ENCODE measurements at places on chromosomes 3 and 15. TPM values are rescaled to one million over a fixed set of nuclear protein-coding genes. Genes with fewer than 3 reads are reported as not detected.

The GREM1 gene
- total RNA-seq = 2.2 TPM

The CHRNA5 gene
- total RNA-seq = 0.35 TPM

The CEP70 gene
- 23.8 TPM for total RNA-seq

The BCL2A1 gene
- 0.58 TPM for total RNA-seq

GRCh38 chr3:142237891-142238290 is 12.5 kb upstream of the GK5 start:
- no peak for DNase-seq

- DNase-seq = no peak
Measured at GRCh38 chr3:110504401-110504800, 567.2 kb upstream of the NECTIN3 start.

DNA sequence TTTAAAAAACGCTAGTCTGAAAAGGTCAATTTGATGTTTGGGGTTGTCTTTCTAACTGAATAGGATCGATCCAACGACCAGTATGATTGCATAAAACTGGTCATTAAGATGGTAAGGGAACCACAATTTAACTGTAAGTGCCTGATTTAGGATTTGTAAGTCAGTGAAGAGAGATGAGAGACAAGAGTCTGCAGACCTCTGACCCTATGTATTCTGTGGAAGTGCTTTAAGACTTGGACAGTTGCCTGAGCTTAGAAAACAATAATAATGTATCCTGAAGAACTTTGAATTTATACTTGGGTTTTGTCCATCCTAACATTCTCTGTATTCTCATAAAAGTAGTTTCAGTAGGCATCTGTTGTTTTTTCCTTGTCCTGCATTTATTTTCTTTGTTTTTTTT is 221.4 kb upstream of the SUCLG2 start:
- DNase-seq = no peak

- DNase-seq = no peak
Measured at GRCh38 chr3:151345859-151346258, 16.5 kb upstream of the P2RY13 start.

DNA sequence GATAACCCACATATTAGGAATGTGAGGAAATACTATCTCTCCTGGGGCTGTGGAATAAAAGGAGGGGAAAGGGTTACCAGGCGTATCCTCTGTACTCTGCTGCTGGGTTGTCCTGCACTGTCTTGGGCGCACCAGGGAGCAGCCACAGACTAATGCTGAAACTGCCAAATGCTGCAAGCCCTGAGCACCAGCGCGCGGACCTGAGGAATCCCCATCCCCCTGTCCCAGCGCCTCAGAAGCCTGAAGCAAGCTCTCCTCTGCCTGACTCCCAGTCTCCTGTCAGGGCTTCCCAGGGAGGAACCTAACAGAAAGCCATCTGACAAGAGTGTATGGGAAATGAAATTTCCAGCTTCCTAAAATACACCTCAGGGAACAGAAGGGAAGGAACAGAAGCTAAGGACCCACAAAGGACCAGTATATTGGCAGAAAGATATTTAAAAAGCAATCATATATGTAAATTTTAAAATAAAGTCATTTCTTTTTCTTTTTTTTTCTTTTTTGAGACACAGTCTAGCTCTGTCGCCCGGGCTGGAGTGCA is 158.3 kb upstream of the C2CD4B start:
- DNase-seq = no peak

DNA sequence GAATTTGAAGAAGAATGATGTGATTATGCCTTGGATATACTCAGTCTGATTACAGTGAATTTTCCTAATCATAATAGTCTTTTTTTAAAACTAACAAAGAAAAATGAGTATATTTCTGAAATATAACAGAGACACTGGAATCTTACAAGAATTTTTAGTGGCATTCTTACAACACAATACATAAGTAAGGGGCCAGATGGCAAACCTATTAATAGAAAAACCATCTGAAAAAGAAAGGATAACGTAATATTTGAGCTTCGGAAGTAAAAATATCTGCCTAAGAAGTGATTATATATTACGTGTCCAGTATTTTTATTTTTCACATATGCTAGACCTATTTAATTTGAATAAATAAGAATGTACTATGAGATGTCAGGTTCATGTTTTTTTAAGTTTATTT is 452.8 kb downstream of the NAALADL2 start:
- no peak for DNase-seq

DNA sequence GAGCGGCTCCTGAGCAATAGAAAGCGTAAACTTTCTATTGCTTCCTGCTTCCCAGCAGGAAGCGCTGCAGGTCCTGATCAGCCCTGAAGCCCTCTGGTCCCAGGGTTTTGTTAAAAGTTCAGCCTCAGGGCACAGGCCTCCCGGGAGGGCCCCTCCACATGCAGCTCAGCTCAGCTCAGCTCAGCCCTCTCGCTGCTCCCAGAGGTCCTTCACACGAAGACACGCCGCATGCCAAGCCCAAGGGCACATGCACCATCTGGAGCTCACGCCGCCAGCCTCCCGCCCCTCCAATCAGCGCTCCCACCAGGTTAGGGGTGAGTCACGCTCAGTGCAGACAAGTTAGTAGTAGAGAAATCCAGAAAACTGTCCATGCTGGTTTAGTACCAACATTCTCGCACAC is 12.7 kb downstream of the TKT start:
- no peak for DNase-seq

- no peak for DNase-seq
Measured at GRCh38 chr3:16738451-16738850, 133.2 kb upstream of the DAZL start.

GRCh38 chr3:170764017-170764416 is 106.0 kb downstream of the RPL22L1 start:
- no peak for DNase-seq

DNA sequence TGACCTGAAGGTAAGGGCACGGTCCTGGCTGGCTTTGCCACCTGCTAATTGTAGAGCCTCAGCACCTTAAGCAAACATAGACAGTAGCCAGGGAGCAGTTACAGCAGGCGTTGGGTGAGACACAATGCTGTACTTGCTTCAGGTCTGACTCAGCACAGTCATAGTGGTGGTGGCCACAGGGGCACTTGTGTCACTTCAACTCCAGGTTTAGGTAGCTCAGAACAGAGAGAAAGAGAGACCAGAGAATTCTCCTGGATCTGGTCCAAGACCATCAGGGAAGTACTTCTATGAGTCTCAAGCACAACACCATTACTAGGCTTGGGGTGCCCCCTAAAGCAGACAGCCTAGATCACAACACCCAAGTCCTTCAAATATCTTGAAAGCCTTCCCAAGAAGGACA is 204.4 kb downstream of the OTOL1 start:
- no peak for DNase-seq

- DNase-seq = no peak
Measured at GRCh38 chr15:67825881-67826716, 790 bp downstream of the SKOR1 start.

DNA sequence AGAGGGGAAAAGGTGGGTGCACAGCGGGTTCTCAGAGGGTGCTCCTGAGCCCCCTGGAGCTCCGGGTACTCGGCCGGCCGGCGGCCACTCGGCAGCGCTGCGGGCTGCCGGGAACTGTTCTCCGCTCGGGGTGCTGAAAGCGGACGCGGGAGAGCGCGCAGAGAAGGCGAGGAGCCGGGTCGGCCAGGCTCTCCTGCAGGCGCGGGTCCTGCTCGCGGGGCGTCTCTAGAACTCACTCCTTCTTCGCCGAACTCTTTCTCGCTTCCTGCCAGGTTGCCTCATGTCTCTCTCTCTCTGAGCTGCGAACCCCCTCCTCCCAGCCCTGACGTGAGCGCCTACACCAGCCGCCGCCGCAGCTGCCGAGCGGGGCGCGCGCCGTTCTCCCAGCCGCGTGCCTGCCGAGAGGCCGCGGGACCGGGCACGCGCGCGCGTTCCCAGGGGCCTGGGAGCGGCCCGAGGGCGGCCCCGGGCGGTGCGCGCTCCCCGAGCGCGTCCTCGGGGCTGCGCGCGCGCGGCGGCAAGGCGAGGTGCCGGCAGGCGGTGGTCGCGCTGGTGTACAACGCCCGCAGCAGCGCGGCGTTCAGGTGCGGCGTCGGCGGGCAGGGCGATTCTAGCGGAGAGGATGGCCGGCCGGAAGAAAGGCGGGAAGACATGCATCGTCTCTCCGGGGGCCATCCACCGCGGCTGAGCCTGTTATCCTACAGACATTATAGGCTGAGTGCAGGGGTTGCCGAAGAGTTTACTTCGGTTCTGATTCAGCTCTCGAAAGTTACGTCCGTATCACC is at the start of gene PEX5L:
Gene PEX5L, minus strand, starts transcription at position 267 of the 785 bp plus-strand sequence. CDS start 338 bp downstream, outside the sequence.
- no peak for DNase-seq

DNA sequence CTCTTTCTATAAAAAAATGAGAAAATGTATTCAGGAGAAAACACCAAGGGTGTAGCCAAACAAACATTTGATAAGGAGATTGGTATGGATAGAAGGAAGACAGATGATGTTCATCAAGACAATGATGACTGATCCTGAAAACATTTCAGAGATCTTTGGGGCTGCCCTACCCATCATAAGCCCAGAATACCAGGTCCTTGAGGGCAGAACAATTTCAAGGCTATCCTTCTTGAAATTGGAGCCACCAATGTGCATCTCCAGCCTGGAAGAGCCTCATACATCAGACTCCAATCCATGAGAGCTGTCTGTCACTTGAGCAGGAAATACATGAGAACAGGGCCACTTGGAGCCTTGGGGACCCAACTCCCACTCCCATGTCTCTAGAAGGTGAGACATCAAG is 89.5 kb upstream of the ANKRD28 start:
- DNase-seq = no peak

- DNase-seq = no peak
Measured at GRCh38 chr3:107446706-107447105, 69.5 kb downstream of the CCDC54 start.

GRCh38 chr3:32873531-32874130 is 55.8 kb downstream of the TRIM71 start:
- no peak for DNase-seq

DNA sequence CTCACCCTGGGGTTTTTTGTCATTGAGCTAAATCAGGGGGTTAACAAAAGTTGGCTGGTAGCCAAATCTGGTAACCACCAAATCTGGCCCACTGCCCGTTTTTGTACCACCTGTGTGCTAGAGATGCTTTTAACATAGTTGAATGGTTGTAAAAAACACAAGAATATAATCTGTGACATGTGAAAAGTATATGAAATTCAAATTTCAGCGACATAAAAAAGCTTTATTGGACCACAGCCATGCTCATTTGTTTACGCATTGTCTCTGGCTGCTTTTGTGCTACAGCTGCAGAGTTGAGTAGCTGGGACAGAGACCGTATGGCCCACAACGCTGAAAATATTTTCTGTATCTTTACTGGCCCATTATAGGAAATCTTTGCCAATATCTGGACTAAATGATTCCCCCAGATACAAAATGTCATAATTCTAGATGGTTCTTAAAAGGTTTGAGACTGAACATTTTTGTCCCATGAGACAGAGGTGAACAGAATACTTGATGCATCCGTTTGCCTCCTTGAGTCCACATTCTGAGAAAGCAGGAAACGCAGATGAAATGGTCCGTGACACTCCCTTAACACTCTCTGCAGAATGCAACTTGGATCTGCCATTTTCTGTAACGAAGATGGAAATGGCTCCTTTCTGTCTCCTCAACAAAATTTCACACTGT is 120.9 kb upstream of the PDZRN3 start:
- DNase-seq = no peak
